ENCODE measurements at places on chromosomes 3 and 15.

DNA sequence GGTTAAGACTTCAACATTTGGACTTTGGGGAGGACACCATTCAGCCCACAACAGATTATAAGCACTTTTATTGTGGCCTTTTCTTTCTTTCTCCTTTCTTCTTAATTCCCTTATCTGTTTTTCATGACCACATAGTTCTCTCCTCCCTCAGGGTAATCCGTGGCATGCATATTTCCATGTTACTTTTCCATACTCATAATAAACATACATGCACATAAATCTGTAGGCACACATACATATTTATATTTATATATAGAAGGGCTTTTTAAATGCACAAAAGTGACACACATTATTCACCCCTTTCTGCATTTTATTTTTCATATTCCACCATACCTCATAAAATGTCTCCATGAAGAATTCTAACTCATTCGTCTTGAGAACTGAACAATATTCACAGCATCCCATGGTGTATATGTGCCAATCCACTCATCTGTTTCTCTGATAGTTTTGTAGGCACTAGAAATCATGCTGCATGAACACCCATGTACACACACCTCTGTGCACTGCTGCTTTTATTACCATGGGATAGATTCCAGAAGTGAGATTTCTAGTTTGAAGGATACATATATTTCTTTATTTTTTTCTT, 38.1 kb upstream of the GADL1 start:
- no peak overlapping the region for H3K27ac ChIP-seq
- no peaks in the 10 kb centered on the region for H3K36me3 ChIP-seq
- H3K4me3 ChIP-seq: no peak overlapping the region
- no peak for DNase-seq
- H3K27me3 ChIP-seq: no peaks in the 10 kb centered on the region
- no peaks in the 10 kb centered on the region for H3K4me1 ChIP-seq

GRCh38 chr3:159923956-159924355, 64.7 kb upstream of the IL12A start:
- no peak overlapping the region for H3K4me3 ChIP-seq
- no peak for DNase-seq
- H3K4me1 ChIP-seq: no peaks in the 10 kb centered on the region
- H3K27ac ChIP-seq: no peak overlapping the region
- no peaks in the 10 kb centered on the region for H3K36me3 ChIP-seq
- no peaks in the 10 kb centered on the region for H3K27me3 ChIP-seq

DNA sequence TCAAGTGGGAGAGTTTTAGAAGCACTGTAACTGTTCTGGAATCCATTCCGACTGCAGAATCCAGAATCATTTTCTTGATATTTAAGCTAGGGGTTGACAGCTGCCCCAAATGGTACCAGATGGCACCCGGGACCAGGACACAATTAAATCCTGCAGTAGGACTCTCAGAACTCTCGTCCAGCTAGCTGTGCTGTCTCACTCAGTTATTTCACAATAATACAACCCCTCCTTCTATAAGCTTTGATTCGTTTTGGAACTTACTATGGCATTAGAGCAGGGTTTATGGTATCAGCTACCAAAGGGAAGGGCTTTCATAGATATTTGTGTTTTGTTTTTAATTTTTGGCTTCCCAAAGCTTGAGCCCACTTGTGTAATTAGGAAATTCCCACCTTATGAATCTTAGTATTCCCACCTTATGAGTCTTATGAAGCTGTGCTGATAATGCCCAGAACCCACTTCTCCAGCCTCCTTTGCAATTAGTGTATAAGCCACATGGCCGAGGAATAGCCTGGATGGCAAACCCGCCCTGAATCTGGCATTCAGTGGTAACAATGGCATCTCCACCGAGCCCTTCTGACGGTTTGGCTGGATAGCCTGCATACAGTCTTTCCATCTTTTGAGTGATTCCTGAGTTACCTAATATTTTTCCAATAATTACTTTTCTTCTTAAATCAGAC, 120.1 kb downstream of the UACA start:
- H3K4me1 ChIP-seq: no peaks in the 10 kb centered on the region
- H3K27ac ChIP-seq: no peak overlapping the region
- DNase-seq: no peak
- H3K27me3 ChIP-seq: no peaks in the 10 kb centered on the region

DNA sequence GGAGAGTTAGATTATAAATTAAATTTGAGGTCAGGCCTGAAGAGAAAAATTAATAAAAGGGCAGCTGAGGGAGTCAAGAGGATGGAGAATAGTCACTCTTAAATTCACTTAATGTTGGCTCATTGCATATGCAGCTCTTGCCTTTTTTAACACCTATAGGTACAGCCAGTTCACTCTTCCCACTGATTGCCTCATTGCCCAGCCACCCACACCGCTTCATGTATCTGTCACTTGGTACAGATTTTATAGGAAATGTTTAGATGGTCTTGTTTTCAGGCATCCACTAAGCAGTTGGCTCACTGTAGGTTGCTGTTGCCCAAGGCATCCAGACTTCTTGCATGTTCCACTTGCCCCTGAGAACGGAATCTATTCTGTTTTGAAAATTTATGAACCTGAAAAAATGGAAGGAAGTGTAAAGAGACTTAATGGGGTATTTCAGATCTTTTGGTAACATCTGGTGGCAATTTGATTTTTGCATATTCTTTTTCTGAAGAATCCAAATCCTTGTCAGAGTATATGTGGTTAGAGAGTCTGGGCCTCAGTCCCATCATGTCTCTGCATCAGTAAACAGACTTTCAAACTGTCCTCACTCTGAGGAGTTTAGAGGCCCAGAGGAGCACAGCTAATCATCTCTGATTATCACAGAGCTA, 151.9 kb downstream of the RBPMS2 start:
- no peak overlapping the region for H3K4me3 ChIP-seq
- H3K36me3 ChIP-seq: no peaks in the 10 kb centered on the region
- H3K27ac ChIP-seq: no peak overlapping the region

DNA sequence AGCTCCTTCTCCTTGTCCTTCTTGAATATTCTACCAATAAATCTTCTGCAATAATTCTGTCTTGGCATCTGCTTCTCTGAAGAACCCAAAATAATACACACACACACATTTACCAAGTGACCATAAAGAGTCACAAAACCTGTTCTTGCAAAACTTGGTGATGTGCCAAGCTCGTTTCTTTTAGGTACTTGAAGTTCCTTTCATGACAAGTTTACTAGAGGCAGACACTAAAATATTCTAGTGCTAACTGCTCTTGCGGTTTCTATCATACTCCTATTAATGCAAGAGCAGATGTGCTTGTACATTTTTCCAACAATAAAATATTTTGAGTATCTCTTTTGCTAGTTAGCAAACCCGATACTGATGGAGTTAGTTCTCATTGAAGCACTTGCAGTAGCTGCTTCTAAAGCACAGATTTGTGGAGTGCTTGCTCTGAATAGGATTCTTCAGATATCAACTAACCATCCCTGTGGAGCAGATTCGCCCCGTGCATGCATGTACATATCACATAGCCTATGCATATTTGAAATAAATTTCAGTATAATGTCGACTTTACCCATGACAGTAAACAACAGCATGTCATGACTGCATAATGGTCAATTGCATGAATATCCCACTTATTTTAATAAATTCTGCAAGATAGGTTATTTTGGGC, 23.2 kb downstream of the HHLA2 start:
- H3K27me3 ChIP-seq: no peaks in the 10 kb centered on the region
- no peaks in the 10 kb centered on the region for H3K4me1 ChIP-seq
- H3K4me3 ChIP-seq: no peak overlapping the region
- DNase-seq: no peak
- H3K36me3 ChIP-seq: no peaks in the 10 kb centered on the region

DNA sequence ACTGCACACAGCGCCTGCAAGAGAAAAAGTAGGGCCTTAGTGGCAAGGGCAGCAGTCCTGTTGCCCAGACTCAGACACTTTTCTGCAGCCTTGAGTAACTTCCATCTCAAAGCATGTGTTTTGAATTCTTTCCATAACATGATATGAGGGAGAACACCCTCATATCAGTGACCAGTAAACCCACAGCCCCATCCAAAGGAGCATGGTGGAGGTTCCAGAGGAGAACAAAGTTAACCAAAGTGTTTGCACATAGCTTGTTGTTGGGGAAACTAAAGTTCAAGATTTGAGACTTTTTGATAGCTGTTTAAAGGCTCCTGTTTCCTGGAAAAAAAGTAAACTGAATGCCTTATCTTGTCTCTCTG, 74.2 kb downstream of the OCA2 start:
- no peak overlapping the region for H3K27ac ChIP-seq
- no peak for DNase-seq
- peaks cover 8% of the 10 kb centered on the region for H3K4me1 ChIP-seq
- H3K27me3 ChIP-seq: no peaks in the 10 kb centered on the region

DNA sequence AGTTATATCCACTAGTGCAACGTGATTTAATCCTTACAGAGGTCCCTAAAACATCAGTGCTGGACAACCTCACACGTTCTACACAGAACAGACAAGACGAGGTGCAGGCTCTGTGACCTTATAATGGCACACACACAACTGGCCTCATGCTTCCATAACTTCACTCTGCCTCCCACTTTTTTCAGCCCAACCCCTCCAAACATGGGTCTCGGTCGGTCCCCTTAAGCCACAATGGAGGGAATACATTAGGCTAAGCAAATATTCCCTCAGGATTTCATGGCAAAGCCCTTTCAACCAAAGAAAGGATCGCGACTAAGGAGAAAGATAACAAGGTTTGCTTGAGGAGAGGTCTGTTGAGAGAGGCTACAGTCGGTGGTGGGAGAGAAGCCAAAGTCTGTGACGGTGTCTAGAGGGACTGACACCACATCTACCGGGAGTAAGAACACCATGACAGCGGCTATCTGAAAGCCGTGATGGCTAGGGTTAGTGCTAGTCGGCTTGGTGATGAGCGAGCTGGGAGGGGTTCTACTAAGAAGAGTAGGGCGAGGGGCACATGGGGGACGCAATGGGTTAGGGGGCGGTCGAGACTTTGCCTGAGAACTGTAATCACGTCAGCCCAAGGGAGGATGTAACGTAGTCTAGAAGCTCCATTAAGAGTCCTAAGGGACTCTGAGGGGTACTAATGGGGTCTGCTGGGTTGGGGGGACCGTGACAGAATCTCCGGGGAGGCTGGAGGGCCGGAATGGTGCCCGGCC, 1.0 kb downstream of the MYO9A start:
- H3K27me3 ChIP-seq: no peaks in the 10 kb centered on the region
- peak overlapping the region; percentile 92 for H3K27ac ChIP-seq
- DNase-seq: no peak
- H3K36me3 ChIP-seq: no peaks in the 10 kb centered on the region
- peak overlapping the region; percentile 52 for H3K4me3 ChIP-seq

DNA sequence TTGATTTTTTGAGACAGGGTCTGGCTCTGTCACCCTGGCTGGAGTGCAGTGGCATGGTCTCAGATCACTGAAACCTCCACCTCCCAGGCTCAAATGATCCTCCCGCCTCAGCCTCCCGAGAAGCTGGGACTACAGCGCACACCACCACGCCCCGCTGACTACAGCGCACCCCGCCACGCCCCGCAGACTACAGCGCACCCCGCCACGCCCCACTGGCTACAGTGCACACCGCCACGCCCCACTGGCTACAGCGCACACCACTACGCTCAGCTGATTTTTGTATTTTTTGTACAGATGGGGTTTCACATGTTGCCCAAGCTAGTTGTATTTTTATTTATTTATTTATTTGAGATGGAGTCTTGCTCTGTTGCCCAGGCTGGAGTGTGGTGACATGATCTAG, 35.6 kb downstream of the SLC51A start:
- H3K4me1 ChIP-seq: no peaks in the 10 kb centered on the region
- DNase-seq: no peak
- no peak overlapping the region for H3K4me3 ChIP-seq
- no peaks in the 10 kb centered on the region for H3K36me3 ChIP-seq

- no peak overlapping the region for H3K4me3 ChIP-seq
- no peak overlapping the region for H3K27ac ChIP-seq
- DNase-seq: no peak
These were observed 80.4 kb upstream of the LMCD1 start for GRCh38 chr3:8421267-8421666.

DNA sequence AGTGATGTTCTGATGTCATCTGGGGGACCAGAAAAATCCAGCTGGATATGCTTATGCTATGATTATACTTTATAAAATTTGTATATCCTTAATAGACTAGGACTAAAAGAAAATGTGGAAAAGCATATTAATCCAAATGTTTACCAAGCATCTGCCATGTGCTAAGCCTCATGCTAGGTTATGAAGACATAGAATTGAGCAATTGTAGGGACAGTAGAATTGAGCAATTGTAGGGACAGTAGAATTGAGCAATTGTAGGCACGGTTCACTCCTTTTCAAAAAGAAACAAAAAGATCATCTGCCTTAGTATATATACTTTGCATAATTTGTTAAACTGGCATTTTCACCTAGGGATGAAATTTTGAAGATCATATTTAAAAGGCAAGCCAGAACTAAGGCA, 18.3 kb downstream of the ABHD5 start:
- no peak for DNase-seq
- H3K27ac ChIP-seq: no peak overlapping the region
- H3K4me3 ChIP-seq: no peak overlapping the region
- no peaks in the 10 kb centered on the region for H3K27me3 ChIP-seq

DNA sequence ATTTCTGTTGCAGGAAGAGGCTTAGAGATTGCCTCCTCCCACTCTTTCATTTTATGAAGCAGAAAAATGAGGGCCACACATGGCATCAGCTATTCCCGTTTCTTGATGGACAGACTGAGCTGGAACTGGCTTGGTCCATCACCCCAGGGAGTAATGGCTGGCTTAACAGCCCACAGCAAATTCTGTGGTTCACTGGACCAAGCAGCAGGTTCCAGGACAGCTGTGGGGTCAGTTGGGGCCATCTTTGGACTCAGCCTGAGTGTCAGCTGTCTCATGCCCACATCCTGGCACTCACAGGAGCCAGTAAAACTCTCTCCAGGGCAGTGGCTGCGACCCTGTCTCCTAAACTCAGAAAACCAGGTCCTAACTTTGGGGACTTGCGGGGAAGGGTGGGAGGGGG, 36.5 kb downstream of the ZDHHC19 start:
- DNase-seq: no peak
- H3K4me3 ChIP-seq: no peak overlapping the region
- H3K36me3 ChIP-seq: no peaks in the 10 kb centered on the region

- H3K27ac ChIP-seq: no peak overlapping the region
- H3K36me3 ChIP-seq: no peaks in the 10 kb centered on the region
- H3K4me1 ChIP-seq: peaks cover 15% of the 10 kb centered on the region
- no peak overlapping the region for H3K4me3 ChIP-seq
These were observed 103.7 kb upstream of the NR2E3 start for GRCh38 chr15:71706461-71707229.

DNA sequence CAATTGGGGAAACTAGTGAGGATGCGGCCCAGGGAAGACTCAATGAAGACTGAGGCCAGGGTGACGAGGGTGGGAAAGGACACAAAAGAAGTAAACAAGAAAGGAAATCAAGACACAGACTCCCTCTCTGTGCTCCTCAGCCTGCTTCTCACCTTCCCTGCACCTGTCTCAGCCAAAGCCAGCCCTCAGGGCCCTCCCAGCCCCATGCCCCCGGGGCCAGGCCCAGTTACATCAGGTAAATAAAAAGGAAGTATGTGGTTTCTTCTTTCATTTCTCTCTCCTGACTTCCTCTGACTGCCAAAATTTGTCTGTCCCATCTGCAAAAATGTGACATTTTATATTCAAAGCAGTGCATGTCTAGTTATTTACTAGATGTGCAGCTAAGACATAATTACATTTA, 328.0 kb downstream of the UACA start:
- H3K27me3 ChIP-seq: no peaks in the 10 kb centered on the region
- no peak for DNase-seq
- no peak overlapping the region for H3K27ac ChIP-seq

Data from ovary (tissue), 10 donors.